ENCODE measurements at places on chromosomes 4 and X.

- peak; percentile 78 for DNase-seq
Measured at GRCh38 chr4:3481113-3481531, 18.0 kb downstream of the DOK7 start.

- no peak for DNase-seq
Measured at GRCh38 chr4:185033950-185034349, 15.7 kb downstream of the HELT start.

DNA sequence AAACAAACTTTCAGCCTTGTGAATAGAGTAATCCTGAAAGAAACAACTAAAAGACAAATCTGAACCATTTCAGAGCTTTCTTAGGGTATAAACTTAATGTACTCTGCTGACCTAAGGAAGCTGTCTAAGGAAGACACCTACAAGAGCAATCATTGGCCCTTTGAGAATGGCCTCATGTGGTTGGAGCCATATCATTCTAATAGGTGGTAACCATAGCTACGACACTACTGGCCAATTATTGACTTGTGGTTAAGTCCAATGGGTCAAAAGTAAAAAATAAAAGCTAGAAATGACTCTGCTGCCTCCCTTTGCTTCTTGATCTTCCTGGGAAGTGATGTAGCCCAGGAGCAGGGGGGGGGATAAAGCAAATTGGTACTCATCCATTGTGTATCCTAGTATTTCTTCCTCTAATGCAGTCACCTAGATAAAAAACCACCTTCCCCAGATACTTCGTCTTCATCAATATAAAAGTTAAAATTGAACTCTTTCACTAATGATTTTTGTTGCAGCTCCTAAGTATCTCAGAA is 547.0 kb downstream of the ARAP2 start:
- DNase-seq: no peak

GRCh38 chr4:8092282-8092681 is 66.3 kb downstream of the ABLIM2 start:
- DNase-seq: no peak

- DNase-seq: no peak
Measured at GRCh38 chr4:59063015-59063720, 1953.0 kb upstream of the IGFBP7 start.

DNA sequence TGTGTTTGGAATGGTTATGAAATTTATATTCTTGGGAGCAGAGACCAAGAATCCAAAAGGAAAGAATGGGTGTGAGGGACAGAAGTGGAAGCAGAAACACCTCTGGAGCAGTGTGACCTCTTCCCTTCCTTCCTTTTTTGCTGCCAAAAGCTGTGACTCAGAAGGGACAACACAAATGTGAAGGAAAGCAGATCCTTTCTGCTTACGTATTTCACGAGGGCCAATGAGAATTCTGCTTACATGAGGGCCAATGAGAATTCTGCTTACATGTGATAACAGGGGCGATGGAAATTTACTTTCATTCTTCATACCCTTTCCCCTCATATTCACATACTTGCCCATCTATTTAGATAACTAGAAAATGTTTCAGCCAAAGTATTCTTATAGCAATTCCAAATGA is 404.6 kb downstream of the PRDM5 start:
- DNase-seq: peak; percentile 15

DNA sequence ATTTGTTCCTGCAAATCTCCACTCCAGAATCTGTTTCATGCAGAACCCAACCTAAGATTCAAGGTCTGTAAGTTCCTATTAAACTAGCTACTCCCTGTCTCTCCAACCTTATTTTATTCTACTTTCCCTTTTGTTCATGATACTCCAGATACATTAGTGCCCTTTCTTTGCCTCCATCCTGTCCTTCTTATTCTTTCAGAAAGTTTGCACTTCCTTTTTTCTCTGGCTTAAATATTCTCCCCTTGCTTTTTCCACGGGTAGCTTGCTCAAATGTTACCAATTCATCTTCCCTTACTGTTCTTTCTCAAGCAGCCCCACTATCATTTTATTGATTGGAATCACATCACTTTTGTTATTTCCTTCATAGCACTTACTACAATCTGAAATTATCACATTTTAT is 72.1 kb downstream of the CAMK2D start:
- no peak for DNase-seq

GRCh38 chr4:66741081-66741480 is 804.2 kb downstream of the CENPC start:
- no peak for DNase-seq

- DNase-seq: no peak
Measured at GRCh38 chrX:134513091-134513490, 53.1 kb downstream of the HPRT1 start.

- DNase-seq: no peak
Measured at GRCh38 chr4:134531013-134531412, 329.4 kb upstream of the PABPC4L start.

- peak; percentile 41 for DNase-seq
Measured at GRCh38 chr4:158769175-158769921, 522 bp downstream of the FNIP2 start.

- peak; percentile 50 for DNase-seq
Measured at GRCh38 chrX:71098302-71098701, 2.7 kb downstream of the FOXO4 start.

- no peak for DNase-seq
Measured at GRCh38 chrX:155864655-155865054, 16.5 kb upstream of the VAMP7 start.

DNA sequence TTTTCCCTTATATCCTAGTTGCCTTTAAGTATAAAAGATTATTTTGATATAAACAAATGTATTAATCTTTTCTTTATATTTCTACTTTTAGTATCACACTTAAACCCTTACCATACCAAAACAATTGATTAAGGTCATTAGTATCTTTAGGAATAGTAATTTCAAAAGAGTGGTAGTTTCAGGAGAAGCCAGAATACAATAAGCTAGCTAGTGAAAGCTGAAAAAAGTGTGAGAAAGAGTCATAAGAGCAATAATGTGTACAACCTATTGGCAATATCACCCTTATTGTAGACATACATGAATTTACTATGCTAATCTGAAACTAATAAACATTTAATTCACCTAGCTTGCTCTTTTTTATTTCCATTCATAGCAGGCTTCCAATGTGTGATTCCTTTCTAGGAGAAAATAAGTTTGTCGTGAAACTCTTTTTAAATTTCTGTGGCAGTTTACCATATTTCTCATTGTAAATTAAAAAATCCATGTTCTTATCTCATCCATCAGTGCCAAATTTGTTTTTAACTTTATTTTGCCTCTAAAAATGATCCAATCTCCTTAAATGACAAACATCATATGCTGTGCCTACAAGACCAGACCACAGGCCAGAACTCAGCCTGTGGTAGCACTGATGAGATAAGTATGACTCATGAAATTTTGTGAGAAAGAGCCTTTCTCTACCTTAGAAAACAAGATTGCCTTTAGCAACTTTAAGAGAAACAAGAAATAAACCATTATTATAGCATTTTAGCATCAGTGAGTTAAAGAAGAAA is 8.1 kb downstream of the NEK1 start:
- DNase-seq: no peak

- peak; percentile 92 for DNase-seq
Measured at GRCh38 chrX:129637217-129638109, 17.3 kb downstream of the APLN start.

GRCh38 chr4:17567271-17567670 is 9.7 kb upstream of the LAP3 start:
- no peak for DNase-seq

GRCh38 chr4:113732967-113733527 is 28.5 kb downstream of the CAMK2D start:
- no peak for DNase-seq

GRCh38 chrX:118901991-118902390 is 72.4 kb upstream of the LONRF3 start:
- DNase-seq: no peak

DNA sequence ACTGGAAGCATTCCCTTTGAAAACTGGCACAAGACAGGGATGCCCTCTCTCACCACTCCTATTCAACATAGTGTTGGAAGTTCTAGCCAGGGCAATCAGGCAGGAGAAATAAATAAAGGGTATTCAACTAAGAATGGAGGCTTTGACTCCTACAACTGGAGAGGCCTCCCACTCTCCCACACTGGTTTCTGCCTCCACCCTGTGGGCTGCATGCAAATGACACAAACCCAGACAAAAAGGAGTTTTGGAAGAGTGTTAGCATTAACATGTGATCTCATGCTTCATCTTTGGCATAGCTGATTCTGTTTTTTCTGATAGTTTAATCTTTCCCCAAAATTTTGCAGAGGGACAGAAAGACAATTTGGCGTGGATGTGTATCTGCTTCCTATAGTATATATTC is 80.8 kb upstream of the IQCM start:
- DNase-seq: peak; percentile 8

DNA sequence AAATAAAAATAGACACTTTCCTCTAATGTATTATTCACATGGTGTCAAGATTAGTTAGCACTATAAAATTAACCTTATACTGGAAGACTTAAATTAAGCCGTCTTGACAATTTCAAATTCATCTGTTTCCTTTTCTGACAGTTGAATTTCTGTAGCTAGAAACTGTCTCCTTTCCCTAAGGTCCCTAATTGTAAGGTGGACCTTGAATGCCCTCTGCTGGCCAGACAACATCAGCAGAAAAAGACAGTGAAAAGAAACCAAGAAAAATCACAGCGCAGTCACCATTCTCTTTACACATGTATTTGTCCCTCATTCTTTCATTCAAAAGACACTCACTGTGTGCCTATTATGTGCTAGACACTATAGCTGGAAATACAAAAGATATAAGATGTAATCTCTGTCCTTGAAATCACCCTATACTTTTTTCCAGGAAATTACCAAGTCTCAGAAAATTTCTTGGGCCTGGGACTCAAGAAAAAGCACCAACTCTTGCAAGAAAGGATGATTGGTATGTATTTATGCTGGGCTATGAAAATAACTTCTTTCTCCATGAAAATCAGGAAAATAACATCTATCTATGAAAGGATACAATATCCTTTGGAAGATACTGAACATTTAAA is 32.7 kb upstream of the AMBN start:
- DNase-seq: no peak

GRCh38 chrX:153520287-153520917 is 3.0 kb downstream of the ATP2B3 start:
- DNase-seq: no peak

- no peak for DNase-seq
Measured at GRCh38 chr4:72473434-72473900, 95.6 kb downstream of the ADAMTS3 start.

GRCh38 chr4:5009796-5010195 is 9.5 kb downstream of the CYTL1 start:
- no peak for DNase-seq

- DNase-seq: no peak
Measured at GRCh38 chr4:68617003-68617698, 41.0 kb upstream of the UGT2B17 start.

DNA sequence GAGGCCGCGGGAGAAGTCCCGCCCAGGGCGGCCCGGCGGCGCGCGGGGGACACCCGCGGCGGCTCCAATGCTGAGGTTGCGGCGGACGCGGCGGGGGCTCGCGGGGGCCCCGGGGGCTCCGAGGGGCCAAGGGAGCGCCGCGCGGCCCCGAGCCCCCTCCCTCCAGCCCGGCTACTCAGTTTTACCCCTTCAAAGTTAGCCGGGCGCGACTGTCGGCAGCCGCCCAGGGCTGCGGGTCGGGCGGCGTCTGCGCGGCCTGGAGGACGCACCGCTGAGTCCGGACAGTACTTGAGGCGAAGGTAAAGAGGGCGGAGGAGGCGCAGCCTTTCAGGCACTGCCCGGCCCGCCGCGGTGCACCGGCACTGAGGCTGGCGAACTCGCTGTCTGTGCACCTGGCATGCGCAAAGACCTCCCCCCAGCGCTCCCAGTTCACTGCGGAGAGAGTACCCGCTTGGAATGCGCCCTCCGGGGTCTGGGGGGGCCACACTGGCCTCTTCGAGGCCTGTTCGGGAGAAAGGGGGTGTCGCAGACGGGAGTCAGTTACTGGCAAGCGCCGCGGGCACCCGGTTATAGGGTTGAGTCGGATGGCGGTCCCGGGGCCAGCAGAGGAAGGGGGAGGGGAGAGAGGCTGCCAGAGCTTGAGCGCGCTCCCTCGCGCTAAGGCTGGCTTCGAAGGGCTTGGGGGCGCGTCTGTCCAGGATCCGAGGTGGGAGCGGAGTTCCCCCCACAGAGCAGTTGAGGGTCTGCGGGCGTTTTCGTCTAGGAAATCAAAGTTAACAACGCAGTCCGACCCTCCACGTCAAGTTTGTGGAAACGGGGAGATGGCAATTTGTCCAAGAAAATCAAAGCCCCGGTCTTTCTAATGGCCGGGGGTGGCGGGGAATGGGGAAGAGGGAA is 1.1 kb downstream of the PCDH19 start:
- peak; percentile 50 for DNase-seq

DNA sequence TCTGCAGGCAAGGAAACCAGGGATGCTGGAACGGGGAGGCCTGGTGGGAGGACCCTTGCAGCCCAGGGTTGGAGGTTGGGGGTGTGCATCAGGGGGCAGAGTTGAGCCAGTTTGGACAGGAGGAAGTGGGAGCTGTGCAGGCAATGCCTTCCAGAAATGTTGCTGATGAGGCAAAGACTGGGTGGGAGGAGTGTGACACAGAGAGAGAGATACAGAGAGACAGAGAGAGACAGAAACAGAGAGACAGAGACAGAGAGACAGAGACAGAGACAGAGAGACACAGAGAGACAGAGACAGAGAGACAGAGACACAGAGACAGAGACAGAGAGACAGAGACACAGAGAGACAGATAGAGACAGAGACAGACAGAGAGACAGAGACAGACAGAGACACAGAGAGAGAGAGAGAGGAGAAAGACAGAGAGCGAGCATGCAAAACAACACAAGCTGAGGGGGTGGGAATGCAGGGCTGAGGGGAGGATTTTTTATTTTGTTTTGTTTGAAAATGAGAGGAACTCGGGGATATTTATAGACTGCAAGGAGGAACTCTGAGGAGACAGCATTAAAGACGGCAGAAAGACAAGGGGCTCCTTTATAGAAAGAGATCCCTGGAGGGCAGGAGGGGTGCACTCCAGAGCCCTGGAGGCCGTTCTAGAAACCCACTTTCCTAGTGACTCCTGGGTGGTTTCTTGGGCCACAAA is 1.9 kb upstream of the HAUS3 start:
- no peak for DNase-seq

DNA sequence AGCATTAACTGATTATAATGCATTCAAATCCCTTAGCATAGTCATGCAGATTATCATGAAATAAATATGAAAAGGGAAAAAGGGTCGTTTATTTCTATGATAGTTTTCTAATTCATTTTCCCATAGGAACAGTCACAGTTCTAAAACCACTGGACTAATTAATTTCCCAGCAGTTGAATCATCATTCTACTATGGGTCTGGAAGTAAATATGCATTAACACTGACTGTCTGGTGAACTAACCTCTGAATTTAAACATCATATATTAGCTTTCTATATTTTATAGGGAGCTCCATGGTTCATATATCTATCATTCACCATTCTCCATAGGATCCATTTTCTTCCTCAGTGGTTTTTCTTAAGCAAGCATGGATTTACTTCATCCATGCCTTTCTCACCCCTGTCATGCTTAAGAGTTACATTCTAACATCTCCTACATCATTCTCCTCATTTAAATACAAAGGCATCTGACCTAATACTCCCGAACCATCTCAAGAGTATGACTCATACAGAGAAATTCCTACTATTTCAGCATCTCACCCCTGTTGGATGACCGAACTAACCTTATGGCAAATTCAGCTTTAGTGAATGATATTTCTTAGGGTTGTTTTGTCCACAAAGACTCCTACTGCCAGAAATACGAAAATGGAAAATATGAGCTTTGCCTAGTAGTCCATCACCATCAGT is 198.7 kb upstream of the ADAMTS3 start:
- DNase-seq: no peak
